ENCODE measurements at places on chromosomes 13 and 19.
A peak's percentile ranks its signal among the peaks of the same experiment; 100 is the strongest.

DNA sequence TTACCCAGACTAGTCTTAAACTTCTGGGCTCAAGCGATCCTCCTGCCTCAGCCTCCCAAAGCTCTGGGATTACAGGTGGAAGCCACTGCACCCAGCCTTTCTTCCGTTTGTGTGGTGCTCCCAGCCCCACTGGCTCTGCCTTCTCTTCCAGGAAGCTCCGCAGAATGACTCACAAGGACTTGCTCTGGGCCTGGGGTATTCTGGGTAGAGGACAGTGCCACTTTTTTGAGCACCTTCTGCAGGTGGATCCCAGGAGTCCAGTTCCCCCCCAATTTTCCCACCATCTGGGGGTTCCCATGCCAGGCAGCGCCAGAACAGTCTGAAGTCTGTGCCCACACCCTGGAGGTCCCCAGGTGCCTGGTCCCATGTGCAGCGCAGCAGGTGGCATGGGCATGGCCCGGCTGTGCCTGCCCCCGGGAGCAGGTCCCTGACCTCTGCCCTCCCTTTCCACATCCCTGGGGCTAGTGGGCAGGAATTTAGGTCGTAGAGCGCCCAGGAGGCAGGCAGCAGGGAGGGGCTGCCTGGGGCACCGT is 1.6 kb downstream of the REEP6 start:
- no peak for DNase-seq

- DNase-seq: no peak
Measured at GRCh38 chr19:18772620-18773587, 18.2 kb downstream of the COMP start.

DNA sequence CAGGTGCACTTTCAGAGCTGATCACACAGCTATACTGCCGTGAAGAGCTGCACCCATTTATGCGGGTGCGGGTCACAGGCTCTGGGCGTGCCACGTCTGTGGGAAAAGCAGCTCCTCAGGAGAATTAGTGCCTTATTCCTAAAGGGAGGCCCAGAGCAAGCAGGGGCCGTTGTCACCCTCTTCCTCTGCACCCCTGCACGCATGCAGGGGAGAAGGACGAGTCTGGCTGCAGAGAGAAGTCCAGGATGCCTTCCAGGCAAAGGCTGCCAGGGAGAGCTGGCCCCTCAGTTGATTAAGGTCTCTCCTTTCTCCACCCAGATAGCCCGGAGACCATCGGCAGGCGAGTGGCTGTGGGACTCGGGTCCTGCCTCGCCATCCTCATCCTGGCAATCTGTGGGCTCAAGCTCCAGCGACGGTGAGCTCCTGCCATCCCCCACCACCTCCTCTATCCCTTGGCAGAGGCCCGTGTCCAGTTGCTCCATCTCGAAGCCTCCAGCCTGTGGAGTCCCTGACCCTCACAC is 3.1 kb upstream of the FFAR1 start:
- no peak for DNase-seq

DNA sequence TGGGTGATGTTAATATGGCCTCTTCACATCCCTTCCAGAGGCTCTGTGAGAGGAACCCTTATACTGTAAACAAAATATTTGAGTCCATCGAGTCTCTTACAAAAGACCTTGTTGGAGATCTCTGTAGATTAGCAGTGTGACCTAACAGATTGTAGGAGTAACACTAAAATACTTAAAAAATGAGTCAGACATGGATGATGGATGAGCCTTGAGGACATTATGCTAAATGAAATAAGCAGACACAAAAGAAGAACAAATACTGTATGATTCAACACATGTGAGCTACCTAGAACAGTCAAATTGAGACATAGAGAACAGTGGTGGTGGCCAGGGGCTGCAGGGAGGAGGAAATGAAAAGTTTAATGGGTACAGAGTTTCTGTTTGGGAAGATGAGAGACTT is 152.2 kb upstream of the UBL3 start:
- DNase-seq: no peak

DNA sequence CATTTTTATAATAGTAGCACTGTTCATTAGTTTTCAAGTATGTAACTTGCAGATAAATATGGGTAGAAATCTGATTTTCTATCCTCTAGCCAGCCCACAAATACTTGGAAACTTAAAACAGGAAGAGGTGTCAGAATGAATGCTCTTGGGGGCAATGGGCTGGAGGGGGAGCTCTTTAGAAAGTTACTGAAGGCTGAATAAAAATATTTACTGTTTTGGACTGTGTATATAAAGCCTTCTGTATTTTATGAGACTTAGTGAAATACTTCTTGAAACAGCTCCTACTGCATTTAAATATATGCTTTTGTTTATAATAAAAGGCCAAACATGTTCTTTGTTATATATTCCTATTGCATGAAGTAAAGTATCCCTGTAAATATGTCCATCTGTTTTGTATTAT is 138.8 kb downstream of the RGCC start:
- no peak for DNase-seq

GRCh38 chr13:106990594-106990993 is 422.7 kb upstream of the ARGLU1 start:
- DNase-seq: no peak

- DNase-seq: no peak
Measured at GRCh38 chr19:41821003-41821735, 23.3 kb downstream of the LYPD4 start.

DNA sequence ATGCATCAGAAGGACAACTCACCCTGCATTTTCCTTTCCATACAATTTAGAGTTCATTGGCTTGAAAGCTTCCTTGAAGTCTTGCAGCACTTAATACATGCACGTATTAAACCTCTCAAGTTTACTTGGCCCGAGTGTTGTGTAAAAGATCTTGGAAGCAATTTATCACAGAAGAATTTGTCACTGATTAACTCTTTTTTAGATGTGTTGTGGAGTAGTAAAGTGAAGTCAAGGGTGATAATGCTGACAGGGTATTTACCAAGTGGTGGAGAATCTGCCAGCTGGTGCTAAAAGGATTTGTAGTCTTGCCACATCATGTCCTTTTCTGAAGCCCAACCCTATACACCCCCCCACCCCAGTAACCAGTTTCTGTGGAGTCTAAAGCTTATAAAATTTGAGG is 421.0 kb upstream of the MIR17HG start:
- no peak for DNase-seq

GRCh38 chr13:111955412-111956065 is 111.4 kb upstream of the SOX1 start:
- no peak for DNase-seq

DNA sequence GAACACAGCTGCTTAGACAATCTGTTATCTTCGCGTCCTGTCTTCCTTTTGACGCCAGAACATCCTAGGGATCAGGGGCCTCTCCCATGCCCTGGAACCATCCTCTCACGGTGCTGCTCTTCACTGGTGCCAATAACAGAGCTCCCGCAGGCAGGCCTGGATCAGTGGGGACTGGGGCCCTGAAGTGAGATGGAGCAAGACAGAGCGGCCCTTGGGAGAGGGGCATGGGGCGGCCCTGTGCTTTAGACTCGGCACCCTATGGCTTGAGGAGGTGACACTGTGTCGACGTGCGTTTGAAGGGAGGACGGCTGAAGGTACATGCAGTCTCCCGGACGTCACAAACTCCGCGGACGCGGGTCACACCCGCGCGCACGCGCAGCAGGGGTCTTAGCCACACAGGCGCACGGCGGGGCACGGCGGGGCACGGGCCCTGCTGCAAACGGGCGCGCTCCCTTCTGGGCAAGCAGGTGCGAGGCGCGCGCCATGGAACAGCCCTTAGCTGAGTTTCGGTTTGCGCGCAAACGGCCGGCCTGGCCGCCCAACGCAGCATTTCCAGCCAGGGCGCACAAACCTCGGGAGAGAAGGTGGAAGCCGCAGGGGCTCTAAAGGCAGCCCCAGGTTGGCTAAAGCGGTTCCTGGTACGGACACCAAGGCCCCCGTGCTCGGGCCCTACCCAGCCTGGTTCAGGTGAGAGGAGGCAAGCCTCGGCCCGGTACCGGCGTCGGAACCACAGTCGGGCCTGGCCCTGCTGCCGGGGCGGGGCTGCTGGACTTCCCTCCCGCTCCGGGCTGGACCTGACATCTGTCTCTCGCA is 16.5 kb upstream of the RNF17 start:
- no peak for DNase-seq

- no peak for DNase-seq
Measured at GRCh38 chr19:30848636-30849425, 476.6 kb downstream of the ZNF536 start.

DNA sequence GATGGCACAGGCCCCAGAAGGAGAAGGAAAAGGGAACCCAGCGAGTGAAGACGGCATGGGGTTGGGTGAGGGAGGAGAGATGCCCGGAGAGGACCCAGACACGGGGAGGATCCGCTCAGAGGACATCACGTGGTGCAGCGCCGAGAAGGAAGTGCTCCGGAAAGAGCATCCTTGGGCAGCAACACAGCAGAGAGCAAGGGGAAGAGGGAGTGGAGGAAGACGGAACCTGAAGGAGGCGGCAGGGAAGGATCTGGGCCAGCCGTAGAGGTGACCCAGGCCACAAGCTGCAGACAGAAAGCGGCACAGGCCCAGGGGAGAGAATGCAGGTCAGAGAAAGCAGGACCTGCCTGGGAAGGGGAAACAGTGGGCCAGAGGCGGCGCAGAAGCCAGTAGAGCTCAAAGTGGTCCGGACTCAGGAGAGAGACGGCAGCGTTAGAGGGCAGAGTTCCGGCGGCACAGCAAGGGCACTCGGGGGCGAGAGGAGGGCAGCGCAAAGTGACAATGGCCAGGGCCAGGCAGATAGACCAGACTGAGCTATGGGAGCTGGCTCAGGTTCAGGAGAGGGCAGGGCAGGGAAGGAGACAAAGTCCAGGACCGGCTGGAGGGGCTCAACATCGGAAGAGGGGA is 1.1 kb downstream of the PPP1R12C start:
- peak; percentile 76 for DNase-seq

- peak; percentile 24 for DNase-seq
Measured at GRCh38 chr13:59247171-59247570, 916.6 kb downstream of the DIAPH3 start.

DNA sequence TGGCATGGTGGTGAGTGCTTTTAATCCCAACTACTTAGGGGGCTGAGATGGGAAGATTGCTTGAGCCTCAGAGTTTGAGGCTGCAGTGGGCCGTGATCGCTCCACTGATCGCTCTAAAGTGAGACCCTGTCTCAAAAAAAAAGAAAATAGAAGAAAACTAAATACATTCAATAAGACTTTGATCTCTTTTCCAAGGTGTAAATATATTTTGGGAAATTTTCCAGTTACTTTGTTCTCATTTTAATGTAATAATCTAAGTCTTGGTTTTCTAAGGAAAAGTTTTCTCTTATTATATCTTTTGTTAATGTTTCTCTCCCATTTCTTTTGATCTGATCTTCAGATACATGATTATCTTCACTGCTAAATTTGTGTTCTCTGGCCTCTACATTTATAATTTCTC is 9.6 kb downstream of the LDLR start:
- DNase-seq: no peak

DNA sequence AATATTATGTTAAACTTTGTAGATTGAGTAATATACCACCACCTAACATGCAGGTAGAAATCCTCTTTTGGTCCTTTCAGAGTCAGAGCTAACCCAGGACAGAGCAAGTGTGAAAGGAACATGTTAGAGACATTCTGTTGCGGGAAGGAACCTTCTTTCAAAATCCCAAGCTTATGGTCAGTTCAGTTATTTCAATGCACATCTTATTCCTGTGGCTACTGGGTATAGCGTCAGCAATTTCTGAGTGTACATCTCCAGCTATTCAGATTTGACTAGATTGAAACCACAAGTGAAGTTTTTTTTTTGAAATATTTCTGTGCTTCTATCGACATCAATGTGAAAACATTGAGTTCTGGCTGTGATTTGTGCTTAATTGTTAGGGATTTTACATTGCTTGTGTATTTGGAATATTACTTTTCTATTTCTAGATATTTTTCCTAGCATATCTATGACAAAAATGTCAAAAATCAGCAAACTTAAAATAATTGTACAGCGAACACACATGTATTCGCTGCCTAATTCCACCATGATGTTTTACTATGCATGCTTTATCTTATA is 165.3 kb downstream of the LMO7 start:
- DNase-seq: no peak

DNA sequence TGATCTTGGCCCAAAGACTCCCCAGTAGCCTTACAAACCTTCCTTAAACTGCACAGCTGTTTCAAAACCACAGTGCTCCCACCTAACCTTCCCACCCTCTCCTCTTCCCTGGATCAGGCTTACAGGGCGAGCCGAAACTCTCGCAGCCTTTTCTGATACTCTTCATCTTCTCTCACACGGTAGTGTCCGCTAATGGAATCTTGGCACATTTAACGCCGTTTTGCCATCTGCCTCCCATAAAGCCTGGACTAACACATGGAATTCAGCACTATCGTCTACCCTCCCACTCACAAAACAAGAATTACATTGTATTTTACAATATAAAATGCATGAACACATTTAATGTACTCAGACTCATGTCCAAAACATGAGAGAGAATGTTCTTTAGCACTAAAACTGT is 135.9 kb downstream of the RAP2A start:
- no peak for DNase-seq
